ENCODE measurements at places on chromosomes 4 and X.

DNA sequence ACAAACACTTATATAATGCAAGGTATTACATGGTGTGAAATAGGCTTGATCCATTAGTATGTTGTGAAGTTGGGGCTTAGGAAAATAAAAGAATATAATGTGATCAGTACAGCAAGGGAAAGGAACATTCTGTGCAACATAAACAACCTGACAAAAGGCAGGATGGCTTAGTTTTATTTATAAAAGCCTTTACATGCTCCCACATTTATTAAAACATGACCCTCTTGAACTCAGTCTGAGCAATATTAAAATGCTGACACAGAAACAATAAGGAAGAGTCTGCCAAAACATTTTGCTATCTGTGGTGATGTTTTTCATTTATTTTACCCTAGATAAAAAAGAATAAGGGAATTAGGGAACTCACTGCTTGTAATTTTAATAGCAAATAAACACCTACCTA, 519.7 kb downstream of the PCDH7 start:
- no peak for DNase-seq

DNA sequence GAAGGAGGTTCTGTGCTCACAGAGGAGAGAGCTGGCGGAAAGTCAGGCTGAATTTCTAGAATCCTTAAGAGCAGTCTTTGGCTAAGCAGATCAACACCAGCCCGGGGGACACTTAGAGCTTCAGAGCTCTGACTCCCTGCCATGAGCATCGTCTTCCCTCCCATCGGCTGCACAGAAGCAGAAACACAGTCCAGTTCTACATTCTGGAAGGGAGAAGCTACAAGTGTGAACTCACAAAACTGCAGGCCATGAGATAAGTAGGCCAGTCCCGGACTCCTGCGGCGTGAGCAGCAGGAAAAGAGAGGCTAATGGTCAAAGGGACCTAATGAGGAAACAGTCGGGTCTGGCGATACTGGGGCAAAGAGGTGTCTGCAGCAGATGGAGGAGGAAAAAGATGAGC, 211.5 kb downstream of the DHX15 start:
- no peak for DNase-seq

DNA sequence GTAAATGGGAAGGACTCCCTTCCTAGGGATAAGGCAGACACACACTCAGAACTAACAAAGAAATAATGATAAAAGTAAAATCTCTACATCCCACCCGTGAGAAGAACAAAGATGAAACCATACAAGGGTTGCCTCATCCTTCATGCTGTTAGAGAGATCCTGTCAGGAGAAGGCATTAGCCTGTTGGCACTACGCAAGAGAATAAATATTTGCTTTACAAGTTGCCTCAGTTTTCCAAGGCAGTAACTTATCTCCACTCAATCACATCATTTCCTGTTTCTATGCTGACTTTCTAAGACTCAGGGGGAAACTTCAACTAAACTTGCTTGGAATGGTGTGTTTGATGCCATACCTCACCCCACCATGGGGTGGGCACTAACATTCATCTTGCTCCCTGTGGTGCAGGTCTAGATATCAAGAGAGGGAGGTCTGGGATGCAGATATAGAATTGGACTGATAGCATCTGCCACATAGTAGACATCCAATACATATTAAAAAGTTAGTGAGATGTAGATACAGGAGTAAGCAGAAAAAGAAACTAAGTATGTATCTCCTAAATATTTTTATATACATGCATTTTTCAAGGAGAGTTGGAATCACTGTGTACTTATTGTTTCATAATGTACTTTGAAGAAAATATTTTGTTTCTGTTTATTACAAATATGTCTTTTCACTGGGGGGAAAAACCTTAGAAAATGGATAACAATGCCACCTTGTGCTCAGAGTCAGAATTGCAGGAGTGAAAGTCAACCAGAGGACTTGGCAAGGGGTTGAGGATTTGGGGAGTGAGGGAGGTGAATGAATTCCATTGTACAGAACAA, 57.2 kb upstream of the BEX4 start:
- no peak for DNase-seq

DNA sequence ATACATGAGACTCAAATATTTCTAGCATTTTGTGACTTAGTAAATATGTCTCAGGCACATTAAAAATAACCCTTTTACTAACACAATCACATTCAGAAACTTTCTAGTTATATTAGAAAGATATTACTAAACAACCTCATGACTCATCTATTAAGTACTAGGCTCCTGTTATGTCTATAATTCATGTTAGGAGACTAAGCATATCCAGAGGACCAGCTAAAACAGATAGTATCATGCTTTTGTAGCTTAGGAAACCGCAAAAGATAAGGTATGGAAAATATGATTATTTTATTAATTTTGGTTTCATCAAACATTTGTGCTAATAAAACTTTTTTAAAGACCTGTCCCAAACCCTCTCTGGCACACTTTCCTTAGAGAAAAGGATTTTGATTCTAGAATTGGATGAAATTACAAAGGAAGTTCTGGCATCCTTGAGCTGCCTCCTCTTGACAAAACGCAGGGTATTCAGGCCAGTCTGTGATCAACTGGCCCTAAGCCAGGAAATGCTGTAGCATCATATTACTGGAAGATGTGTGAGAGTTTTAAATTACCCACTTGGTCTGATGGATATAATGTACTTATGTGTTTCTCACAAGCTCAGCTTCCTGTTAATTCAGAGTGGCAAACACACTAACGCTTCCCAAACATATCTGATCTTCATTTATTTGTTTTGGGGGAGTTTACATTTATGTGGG, 60.4 kb downstream of the NRK start:
- DNase-seq = no peak

DNA sequence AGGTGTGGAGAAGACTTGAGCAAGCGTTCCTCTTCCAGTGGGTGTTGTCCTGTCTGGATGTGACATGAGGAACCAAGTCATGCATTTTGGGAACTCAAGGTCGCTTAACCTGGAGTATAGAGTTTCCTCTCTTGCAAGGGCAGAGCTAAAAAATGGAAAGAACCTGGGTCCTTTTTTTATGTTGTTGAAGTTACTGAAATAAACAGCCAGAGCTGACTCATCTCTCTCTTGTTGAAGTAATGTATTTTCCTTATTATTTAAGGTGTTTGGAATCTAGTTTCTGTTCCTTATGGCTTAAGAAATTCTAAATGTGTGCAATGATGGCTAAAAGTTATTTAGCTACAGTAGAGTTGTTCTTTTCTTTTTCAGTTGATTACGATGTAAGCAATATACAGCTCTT, 314.5 kb downstream of the CAMK2D start:
- DNase-seq = no peak
